Mesothelial cell of epicardium (in vitro differentiated cells): ENCODE measurements at places on chromosomes 1 and 21. TPM values are rescaled to one million over a fixed set of nuclear protein-coding genes. Genes with fewer than 3 reads are reported as not detected.
A peak's percentile ranks its signal among the peaks of the same experiment; 100 is the strongest.

DISP1 gene
- total RNA-seq: 84.5 to 91.7 TPM (median 89.8 TPM) in 3 replicates

ENAH gene
- total RNA-seq: 137 to 144 TPM (median 140 TPM) in 3 replicates

BATF3 gene
- 0.84 to 1.0 TPM (median 1.0 TPM) in 3 replicates for total RNA-seq

ORC1 gene
- 4.4 to 4.7 TPM (median 4.5 TPM) in 3 replicates for total RNA-seq

PAQR6 gene
- 30.1 to 32.0 TPM (median 30.7 TPM) in 3 replicates for total RNA-seq

TMEM61 gene
- 0.31 to 0.47 TPM (median 0.34 TPM) in 3 replicates for total RNA-seq

AADACL3 gene
- total RNA-seq: not detected in 3 replicates

BARHL2 gene
- not detected in 3 replicates for total RNA-seq

METTL18 gene
- total RNA-seq: 10.3 to 11.4 TPM (median 10.6 TPM) in 3 replicates

S100A5 gene
- total RNA-seq: not detected in 3 replicates

OLFML3 gene
- 115 to 119 TPM (median 118 TPM) in 3 replicates for total RNA-seq

TFF2 gene
- not detected in 3 replicates for total RNA-seq

S100A4 gene
- total RNA-seq: 7.8 to 12.7 TPM (median 10.2 TPM) in 3 replicates

GRCh38 chr1:30872948-30873263, 35.7 kb downstream of the SDC3 start:
- H3K36me3 ChIP-seq: no peaks in the 10 kb centered on the region
- H3K4me3 ChIP-seq: no peak overlapping the region
- no peak for DNase-seq
- peaks cover 4% of the 10 kb centered on the region for H3K4me1 ChIP-seq

GRCh38 chr1:179776831-179777230, 33.7 kb downstream of the FAM163A start:
- peaks cover 4% of the 10 kb centered on the region for H3K36me3 ChIP-seq
- H3K27ac ChIP-seq: no peak overlapping the region
- H3K27me3 ChIP-seq: peaks cover 2% of the 10 kb centered on the region
- DNase-seq: no peak
- peaks cover 19% of the 10 kb centered on the region for H3K4me1 ChIP-seq
- no peak overlapping the region for H3K4me3 ChIP-seq

DNA sequence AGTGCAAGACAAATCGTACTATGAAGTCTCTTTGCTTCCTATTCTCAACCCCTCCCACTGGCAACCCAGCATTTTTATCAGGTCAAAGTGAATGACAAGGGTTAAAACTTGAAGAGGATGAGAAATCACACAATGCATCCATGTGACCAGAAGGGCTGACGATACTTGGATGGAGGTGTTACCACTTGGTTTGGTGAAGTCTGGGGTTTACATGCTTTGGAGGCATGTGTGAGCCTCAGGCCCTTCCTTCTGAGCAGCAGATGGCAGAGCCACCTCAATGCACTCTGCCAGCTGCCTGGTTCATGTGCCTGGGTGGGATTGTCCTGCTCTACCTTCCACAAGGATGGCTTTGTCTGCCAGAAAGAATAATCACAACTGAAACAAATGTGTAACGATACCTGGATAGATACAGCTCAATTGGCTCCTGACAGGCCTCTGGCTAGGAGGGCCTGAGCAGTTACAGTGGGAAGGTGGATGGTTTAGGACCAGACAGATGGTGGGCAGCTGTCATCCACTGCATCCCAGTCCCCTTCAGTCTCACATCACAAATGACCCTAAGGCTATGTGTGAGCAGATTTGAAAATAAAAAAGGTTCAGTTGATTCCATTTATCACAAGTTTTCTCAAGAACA, 51.5 kb upstream of the CNIH3 start:
- no peak for DNase-seq
- H3K27ac ChIP-seq: no peak overlapping the region
- no peaks in the 10 kb centered on the region for H3K4me1 ChIP-seq

DNA sequence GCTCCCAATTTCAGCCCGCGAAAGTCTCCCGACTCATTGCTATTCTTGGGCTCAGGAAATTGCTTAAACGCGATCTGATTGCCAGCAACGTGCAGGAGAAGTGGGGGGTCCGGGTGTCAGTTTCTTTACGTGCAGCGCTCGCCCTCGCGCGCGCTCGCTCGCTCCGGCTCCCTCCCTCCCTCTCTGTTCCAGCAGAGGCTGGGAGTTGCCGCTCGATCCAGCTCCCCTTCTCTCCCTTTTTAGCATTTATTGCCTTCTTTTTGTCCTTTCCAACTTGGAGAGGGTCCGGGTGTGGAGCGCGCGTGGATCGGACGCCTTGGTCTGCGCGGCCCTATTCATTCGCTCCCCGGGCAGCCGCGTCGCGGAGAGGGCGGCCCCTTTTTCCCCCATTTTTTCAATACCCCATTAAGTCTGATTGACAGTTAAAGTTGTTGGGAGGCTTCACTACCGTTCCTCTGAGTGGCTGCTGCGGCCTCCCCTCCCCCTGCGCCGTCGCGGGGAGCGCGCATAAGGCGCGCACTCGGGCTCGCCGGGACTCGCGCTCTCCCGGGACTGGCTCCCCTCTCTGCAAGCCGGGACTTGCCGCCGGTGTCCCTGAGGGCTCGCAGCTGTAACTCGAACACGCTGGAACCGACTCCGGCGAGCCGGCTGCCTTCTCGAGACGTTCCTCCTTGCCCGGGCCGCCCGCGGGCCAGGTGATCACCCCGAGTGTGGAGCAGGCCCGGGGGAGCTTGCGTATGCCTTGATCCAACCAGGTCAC, at the start of gene DHRS3:
TSS of gene DHRS3 (minus strand) at position 310 of the 760 bp plus-strand sequence. CDS start 862 bp downstream, outside the sequence.
- H3K36me3 ChIP-seq: peaks cover 33% of the 10 kb centered on the region
- H3K4me3 ChIP-seq: peak within 1 kb of the TSS; percentile 99
- H3K27ac ChIP-seq: peak within 1 kb of the TSS; percentile 100
- H3K4me1 ChIP-seq: peaks cover 64% of the 10 kb centered on the region

DNA sequence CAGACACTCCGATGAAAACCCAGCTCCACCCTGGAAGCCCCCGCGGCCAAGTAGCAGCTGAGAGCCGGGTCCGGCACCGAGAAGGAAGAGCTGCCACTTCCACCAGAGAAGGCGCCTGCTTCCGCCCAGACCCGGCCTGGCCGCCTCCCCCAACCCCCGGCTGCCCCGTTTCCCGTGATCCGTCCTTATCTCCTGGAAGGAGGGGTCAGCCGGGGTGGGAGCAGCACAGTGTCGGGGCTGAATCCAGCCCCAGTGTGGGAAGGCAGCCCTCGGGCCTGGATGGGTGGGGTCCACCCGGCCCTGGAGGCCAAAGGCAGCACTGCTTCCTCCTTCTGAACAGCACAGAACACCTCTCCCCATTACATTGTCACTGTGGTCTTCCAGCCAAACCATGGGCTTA, 69.4 kb downstream of the MEGF6 start:
- H3K36me3 ChIP-seq: peaks cover 3% of the 10 kb centered on the region
- H3K27ac ChIP-seq: no peak overlapping the region
- H3K27me3 ChIP-seq: no peaks in the 10 kb centered on the region
- no peak overlapping the region for H3K4me3 ChIP-seq

DNA sequence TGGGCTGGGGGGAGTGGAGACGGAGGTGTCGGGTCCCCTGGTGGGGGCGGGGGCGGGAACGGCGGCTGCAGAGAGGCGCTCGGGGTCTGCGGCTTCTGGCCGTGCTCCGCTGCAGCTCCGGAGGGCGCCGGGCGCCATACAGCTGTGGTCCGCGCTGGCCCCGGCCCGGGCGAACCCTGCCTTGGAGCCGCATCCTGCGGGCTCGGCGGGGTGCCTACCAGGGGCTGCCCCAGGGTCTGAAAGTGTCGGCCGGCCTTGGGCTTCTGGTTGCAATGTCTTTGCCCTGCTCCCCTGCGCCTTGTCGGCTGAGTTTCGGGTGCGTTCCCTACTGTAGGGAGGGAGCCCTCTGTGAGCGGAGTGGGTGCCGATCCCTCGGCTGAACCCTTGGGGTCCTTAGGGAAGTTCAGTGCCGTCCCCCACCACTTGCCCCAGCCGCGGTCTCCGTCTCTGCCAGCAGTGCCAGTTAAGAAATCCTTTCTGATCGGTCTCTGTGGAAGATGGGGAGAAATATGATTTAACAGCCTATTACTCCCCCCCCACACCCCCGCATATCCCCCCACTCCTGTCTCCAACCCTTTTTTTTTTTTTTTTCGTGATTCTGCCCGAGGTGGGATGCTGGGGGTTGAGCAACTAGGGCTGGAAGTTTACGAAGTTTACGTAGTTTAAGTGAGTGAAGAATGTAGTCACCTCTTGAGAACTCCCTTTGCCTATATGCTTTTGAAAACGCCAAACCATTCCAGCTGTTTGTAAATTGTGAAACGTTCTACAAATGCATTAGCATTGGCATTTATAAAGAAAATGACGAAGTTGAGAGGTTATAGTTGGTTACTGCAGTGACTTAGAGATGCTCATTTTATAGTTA, 588 bp downstream of the NEXN start:
- peaks cover 11% of the 10 kb centered on the region for H3K4me1 ChIP-seq
- H3K4me3 ChIP-seq: peak overlapping the region; percentile 88
- peak; percentile 53 for DNase-seq
- H3K27ac ChIP-seq: peak overlapping the region; percentile 94

- peaks cover 25% of the 10 kb centered on the region for H3K4me1 ChIP-seq
- no peak for DNase-seq
- H3K36me3 ChIP-seq: peaks cover 3% of the 10 kb centered on the region
- no peaks in the 10 kb centered on the region for H3K27me3 ChIP-seq
Observed at GRCh38 chr21:21921410-21922232, 923.4 kb downstream of the NCAM2 start.

DNA sequence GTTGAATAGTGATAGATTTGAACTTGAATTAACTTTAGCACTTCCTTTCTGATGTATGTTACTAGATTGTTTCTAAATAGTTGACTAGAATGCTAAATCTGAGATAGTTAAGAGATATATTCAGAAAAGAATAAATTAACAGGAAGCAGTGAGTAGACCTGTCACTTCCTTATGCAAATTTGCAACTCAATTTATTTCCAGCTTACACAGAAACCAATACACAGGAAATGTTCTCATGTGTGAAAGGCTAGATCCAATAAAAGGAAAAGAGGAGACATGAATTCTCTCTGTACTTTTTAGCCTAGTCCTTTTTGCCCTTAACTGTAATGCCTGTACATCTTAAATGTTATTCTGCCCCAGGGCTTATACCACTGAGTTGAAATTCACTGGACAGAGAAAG, 522.3 kb downstream of the COL11A1 start:
- no peaks in the 10 kb centered on the region for H3K36me3 ChIP-seq
- H3K27ac ChIP-seq: no peak overlapping the region
- peaks cover 2% of the 10 kb centered on the region for H3K4me1 ChIP-seq

- H3K27me3 ChIP-seq: no peaks in the 10 kb centered on the region
- H3K27ac ChIP-seq: no peak overlapping the region
- H3K4me3 ChIP-seq: no peak overlapping the region
- no peak for DNase-seq
- H3K4me1 ChIP-seq: peaks cover 44% of the 10 kb centered on the region
- H3K36me3 ChIP-seq: no peaks in the 10 kb centered on the region
Observed at GRCh38 chr21:27464648-27465047, 497.8 kb upstream of the ADAMTS5 start.

GRCh38 chr1:229105109-229105508, 165.8 kb upstream of the RAB4A start:
- H3K27ac ChIP-seq: no peak overlapping the region
- H3K27me3 ChIP-seq: no peaks in the 10 kb centered on the region
- no peak for DNase-seq
- H3K36me3 ChIP-seq: no peaks in the 10 kb centered on the region
- H3K4me3 ChIP-seq: no peak overlapping the region

DNA sequence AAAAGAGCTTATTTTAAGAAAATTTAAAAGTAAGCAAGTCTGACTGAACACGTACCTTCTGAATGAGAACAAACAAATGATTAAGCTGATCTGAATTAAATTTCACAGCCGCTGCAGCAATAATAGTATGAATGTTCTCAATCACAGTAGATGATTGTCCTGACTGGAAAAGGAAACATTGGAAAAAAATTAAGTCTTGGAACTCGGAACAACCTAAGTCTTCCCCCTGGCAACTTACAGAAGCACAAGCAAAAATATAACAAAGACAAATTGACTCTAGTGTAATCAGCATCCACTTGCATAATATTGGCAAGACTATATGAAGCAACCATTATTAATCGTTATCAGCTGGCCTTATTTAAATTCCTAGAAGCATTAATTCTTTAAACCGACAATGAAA, 60.5 kb downstream of the USP24 start:
- peaks cover 39% of the 10 kb centered on the region for H3K36me3 ChIP-seq
- no peak for DNase-seq
- H3K27me3 ChIP-seq: no peaks in the 10 kb centered on the region
- no peak overlapping the region for H3K4me3 ChIP-seq

- no peaks in the 10 kb centered on the region for H3K36me3 ChIP-seq
- DNase-seq: no peak
- H3K4me1 ChIP-seq: no peaks in the 10 kb centered on the region
- H3K27ac ChIP-seq: no peak overlapping the region
Observed at GRCh38 chr21:37780991-37781983, 135.0 kb downstream of the KCNJ6 start.

GRCh38 chr1:47624531-47624930, 186.7 kb downstream of the FOXD2 start:
- H3K4me3 ChIP-seq: no peak overlapping the region
- DNase-seq: peak; percentile 40
- peaks cover 8% of the 10 kb centered on the region for H3K4me1 ChIP-seq
- H3K27me3 ChIP-seq: peaks cover 45% of the 10 kb centered on the region
- H3K36me3 ChIP-seq: no peaks in the 10 kb centered on the region
- no peak overlapping the region for H3K27ac ChIP-seq

- H3K4me3 ChIP-seq: no peak overlapping the region
- H3K27ac ChIP-seq: peak overlapping the region; percentile 33
- H3K36me3 ChIP-seq: peaks cover 44% of the 10 kb centered on the region
- peak; percentile 80 for DNase-seq
- H3K27me3 ChIP-seq: no peaks in the 10 kb centered on the region
Observed at GRCh38 chr1:153749408-153750005, 21.7 kb downstream of the INTS3 start.

- H3K27me3 ChIP-seq: peaks cover 30% of the 10 kb centered on the region
- H3K36me3 ChIP-seq: no peaks in the 10 kb centered on the region
- DNase-seq: no peak
Observed at GRCh38 chr1:181206979-181207790, 118.7 kb downstream of the IER5 start.

DNA sequence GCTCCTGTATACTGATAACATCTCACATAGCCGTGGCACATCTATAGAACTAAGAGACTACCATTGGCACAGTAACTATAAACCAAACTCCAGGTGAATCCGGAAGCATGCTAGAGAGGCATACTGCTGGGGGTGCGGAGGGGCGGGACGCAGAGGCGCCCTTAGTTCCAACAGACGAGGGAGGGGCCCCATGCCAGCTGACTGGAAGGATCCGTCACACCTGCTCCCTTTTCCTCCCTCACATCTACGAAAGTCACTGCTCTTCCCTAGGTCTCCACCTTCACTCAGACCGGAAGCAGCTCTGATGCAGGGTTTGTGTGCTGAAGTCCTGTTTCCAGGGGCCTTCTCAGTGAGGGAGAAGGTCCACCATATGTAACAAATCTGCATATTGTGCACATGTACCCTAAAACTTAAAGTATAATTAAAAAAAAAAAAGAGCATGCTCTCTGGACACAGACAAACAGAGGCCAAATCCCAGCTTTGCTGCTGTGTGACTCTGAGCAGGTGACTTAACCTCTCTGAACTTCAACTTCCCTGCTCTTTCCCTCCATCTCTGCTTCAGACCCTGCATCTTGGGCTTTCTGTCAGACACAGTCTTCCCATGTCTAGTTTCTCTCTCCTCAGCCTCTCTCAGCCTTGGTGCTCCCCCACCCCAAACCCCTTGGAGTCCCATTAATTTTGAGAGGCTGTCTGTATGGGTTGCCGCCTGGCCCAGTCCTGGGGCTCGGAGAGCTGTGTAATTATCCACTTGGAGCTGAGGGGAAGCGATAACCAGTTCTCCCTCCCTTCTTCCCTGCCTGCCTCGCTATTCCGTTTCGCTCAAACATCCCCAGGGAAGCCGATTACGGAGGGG, 7.8 kb upstream of the GJB5 start:
- no peak overlapping the region for H3K27ac ChIP-seq
- no peaks in the 10 kb centered on the region for H3K36me3 ChIP-seq
- no peak for DNase-seq
- H3K4me1 ChIP-seq: no peaks in the 10 kb centered on the region
